Large intestine (tissue), 12 donors: ENCODE measurements at places on chromosomes 2 and 18. TPM values are rescaled to one million over a fixed set of nuclear protein-coding genes. Genes with fewer than 3 reads are reported as not detected.

DNA sequence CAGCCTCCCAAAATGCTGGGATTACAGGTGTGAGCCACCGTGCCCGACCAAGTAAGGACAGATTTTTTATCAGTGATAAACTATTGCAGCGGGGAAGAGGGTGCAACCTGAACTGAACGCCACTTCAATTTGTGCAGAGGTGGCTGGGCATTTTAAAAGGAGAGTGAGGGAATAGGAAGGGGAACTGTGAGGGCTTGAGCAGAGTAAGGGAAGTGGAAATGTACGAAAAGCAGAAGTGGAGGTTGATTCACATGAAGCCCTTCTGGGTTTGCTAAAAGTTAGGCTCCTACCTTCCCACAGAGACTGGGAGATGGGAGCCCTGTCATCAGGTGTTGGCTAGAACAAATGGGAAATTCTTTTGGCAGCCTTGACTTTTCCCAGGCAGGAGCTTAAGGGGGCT is 6.1 kb downstream of the STK11IP start:
- no peak overlapping the region for H3K4me3 ChIP-seq
- H3K27ac ChIP-seq = no peak overlapping the region
- no peaks in the 10 kb centered on the region for H3K4me1 ChIP-seq
- no peak for DNase-seq
- H3K36me3 ChIP-seq = peaks cover 57% of the 10 kb centered on the region

Gene SATB2
- polyA plus RNA-seq = 5.0 TPM

GRCh38 chr18:22912835-22913234 is 20.3 kb upstream of the RBBP8 start:
- H3K4me1 ChIP-seq = no peaks in the 10 kb centered on the region
- no peak overlapping the region for H3K27ac ChIP-seq
- H3K27me3 ChIP-seq = no peaks in the 10 kb centered on the region
- H3K36me3 ChIP-seq = no peaks in the 10 kb centered on the region
- DNase-seq = no peak
- no peak overlapping the region for H3K4me3 ChIP-seq

GRCh38 chr2:61887717-61888266 is 664 bp downstream of the CCT4 start:
- DNase-seq = no peak
- no peaks in the 10 kb centered on the region for H3K27me3 ChIP-seq
- peaks cover 23% of the 10 kb centered on the region for H3K36me3 ChIP-seq

DNA sequence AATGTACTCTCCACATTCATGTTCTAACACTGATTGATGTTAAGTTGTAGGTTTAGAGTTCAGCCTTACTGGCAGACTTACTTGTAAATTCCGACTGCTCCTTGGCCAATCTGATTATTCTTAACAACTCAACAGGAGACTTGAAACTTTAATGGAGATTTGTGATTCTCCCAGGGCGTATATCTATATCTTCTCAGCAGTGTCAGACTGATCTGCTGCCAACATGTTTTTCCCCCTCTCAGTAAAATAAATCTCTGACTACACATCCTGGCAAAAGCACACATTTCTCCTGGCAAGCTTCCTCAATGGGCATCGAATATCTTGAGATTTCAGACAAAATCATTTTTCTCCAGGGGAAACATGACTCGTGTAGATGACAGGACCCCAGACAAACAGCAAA is 1041.2 kb downstream of the DPP10 start:
- no peak overlapping the region for H3K4me3 ChIP-seq
- no peaks in the 10 kb centered on the region for H3K4me1 ChIP-seq
- H3K27ac ChIP-seq = no peak overlapping the region
- DNase-seq = no peak
- no peaks in the 10 kb centered on the region for H3K36me3 ChIP-seq
- H3K27me3 ChIP-seq = no peaks in the 10 kb centered on the region

DNA sequence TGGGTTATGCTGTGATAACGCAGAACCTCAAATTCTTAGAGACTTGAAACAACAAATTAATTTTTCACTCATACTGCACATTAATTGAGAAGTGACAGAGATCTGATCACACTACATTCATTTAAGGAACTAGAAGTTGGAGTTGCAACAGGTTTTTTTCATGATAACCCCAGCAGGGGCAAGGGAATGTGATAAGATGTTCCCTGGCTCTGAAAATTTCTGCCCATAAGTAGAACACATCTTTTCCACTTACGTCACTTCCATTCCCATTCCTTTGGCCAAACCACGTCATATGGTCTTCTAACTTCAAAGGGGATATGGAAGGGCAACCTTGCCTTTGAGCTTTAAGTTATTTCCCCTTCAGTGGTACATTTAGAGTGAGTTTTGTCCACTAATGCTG is 29.7 kb upstream of the PSME4 start:
- no peak for DNase-seq
- no peak overlapping the region for H3K4me3 ChIP-seq
- H3K36me3 ChIP-seq = no peaks in the 10 kb centered on the region
- no peaks in the 10 kb centered on the region for H3K27me3 ChIP-seq
